Activated CD4-positive, alpha-beta T cell treated with anti-CD3 and anti-CD28 coated beads for 1 hour (primary cell): ENCODE measurements at places on chromosomes 1 and 21.

GRCh38 chr1:58568271-58568860 lies 8.7 kb downstream of the TACSTD2 start:
- no peak for DNase-seq

DNA sequence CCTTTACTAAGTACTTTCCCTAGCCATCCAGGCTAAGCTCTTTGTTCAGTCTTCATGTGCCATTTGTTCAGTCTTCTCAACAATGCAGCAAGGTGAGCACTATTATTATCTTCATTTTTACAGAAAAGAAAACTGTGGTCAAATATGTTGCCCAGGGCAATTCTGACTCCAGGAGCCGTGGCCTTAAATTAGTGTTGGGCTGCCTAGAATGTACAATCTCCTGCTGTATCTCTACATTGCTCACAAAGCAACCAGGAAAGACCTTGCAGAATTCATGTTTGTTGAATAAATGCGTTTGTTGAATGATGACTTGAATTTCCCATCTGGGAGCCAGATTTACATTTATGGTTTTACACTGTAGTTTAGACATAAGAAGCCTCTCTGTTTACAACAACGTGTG lies 14.2 kb downstream of the CD101 start:
- no peak for DNase-seq

DNA sequence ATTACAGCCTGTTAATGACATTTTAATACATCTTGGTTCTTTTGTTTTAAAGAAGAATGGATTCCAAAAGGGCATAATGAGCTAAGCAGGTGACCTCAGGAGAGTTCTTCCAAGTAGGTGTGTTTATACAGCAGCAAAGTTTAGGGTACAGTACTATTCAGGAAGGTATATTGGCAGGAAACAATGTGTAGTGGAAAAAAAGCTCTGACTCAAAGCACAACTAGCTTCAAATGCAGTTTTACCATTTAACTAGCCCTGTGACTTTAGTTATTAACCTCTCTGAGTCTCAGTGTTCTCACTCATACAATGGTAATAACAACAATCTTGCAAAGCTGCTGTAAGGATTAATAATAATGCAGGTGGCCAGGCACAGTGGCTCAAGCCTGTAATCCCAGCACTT lies 29.9 kb downstream of the FAF1 start:
- no peak for DNase-seq

- DNase-seq, result no peak
These were observed 165.3 kb upstream of the C1orf105 start for GRCh38 chr1:172255223-172255560.

GRCh38 chr1:71464016-71464415 lies 383.2 kb upstream of the ZRANB2 start:
- no peak for DNase-seq

GRCh38 chr1:179164494-179164893 lies 65.0 kb downstream of the ABL2 start:
- DNase-seq, result no peak
